ENCODE measurements at places on chromosomes 2 and 18.

DNA sequence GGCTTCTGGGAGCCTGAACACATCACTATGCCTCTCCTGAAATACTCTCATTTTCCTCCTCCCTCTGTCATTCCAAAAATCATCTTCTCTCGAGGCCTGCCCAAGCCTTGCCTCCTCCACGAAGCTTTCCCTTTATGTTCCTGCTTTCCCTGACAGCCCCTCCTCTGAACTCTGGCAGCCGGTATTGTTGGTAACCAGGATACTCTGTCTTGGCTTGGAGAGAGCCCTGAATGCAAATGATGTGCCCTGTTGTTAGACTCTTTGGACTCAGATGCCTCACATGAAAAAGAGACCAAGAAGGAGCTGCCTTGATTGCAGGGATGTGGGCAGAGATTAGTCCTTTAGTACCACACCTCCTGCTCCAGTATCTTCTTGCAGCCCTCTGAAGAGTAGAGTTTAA, 138.5 kb upstream of the DLX2 start:
- DNase-seq, result no peak

GRCh38 chr2:42953216-42953615, 160.8 kb upstream of the HAAO start:
- DNase-seq, result no peak

DNA sequence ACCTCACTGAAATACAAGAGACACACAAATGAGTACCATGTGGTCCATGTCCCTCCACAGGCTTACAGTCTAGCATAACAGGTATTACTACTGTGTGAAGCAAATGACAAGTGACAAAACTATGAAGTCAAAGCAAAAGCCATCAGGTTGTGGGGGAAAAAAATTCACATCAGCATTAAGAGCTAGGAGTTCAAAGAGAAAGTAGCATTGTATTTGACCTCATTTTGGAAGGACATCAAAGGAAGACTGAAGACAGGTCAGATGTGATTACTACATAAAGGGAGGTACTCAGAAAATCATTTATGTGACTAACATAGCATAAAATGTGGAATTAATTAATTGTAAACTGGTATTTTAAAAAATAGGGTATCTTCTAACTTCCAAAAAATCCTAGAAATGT, 224.2 kb downstream of the CDH2 start:
- DNase-seq, result no peak

DNA sequence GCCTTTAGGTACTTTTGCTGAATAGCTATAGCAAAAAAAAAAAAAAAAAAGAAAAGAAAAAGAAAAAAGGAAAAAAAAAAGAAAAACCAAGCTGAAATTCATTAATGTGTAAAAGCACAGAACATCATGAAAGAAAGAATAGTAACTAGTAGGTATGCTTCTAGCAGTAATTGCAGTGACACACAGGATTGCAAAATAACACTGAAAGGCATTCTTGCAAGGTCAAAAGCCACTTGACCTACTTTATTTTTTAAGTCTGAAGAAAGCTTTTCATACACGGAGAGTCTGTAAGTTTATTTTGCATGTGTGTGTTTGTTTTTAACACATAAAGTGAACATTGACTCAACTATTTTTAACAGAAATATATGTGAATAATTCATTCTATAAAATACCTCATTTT, 54.4 kb downstream of the DOK6 start:
- no peak for DNase-seq
